ENCODE measurements at places on chromosomes 2 and 18.

DNA sequence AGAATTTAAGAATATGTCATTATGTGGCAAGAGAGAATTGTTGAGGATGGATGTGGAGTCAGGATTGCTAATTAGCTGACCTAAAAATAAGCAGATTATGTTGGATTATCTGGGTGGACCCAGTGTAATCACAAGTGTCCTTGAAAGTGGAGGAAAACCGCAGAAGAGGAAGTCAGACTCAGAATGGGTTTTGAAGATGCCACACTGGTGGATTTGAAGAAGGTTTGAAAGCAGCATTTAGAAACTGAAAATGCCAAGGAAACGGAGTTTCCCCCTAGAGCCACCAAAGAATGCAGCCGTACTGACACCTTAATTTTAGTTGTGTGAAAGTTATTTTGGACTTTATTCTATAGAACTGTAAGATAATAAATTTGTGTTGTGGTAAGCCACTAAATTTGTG lies 41.6 kb upstream of the DPP10 start:
- no peak for DNase-seq

DNA sequence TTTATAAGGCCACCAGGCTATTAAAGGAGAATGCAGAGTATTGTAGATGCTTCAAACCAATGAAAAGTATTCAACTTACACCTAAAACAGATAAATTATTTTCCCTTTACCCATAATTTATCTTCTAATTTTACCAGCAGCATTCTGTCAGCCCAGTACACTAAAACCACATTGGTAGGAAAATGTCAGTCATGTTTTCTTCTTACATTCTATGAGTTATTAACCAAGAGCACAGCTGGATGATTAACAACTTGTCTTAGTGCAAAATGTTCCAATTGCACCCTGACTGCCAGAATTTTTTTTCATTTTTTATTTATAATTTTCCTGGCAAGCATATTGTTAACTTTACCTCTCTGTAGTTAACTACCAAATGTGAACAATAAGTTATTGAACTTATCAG lies 79.0 kb upstream of the WDR75 start:
- DNase-seq = no peak

DNA sequence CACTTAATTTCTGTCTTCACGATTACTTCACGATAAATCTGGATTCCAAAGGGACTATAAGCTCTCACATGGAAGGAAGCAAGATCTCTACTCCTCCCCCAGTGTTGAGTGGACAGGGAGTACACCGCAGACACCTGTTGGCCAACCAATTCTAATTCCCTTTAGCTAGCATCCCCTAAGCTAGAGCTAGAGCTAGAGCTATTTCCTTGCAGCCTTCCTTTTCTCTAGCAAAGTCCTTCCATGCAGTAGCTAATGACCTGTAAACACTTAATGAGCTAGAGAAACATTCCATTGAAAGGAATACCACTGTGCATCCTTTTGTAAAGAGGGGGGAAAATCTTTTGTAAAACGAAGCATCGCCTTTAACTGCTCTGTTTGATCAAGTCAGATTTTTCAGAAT lies 56.5 kb downstream of the BCL11A start:
- no peak for DNase-seq

DNA sequence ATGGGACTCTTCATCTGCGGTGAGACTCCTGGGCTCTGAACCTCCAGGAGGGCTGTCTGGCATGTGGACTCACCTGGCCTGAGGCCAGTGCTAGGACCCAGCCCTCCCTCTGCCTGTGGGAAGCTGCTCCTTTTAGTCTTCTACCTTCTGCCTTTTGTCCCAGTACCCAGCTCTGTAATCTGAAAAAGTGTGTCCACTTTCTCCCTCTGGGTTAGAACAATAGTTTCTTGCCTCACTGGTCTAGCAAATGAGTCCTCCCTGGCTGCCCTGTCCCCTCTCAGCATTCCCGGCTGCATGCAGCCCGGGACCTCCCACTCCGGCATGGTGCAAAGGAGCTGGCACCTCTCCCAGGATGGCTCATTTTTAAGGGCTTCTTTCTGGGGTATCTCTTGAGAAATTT lies 25.9 kb downstream of the GKN2 start:
- DNase-seq = no peak

GRCh38 chr2:95060446-95061118 lies 35.1 kb downstream of the MAL start:
- DNase-seq = no peak

DNA sequence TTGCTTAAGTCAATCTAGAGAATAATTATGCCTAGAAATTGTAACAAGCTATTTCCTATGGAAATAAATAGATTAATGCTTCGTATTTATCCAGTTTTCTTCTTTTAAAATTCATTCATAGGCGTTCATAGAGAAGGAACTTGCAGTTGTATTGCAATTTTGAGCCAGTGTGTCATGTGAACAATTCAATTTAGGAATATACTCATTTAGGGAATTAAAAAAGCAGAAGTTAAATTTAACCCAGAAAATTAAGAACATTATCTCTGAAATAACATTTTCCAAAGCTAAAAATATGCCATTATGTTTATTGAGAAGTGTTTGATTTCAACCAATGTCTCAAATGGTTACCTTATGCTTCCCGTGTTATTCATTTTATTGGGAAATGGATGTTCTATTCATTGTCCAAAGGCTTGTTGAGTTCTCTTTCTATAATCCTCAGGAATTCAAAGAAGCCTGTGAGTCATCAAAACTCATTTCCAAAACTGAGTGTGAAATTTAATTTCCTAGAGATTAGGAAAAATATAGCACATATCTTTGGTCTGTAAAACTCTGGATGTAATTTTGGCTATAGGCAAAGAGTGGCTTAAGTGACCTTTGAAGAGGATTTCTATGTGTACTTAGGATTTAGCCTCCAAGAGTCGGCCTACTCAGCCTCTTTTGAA lies 99.7 kb downstream of the SLC8A1 start:
- no peak for DNase-seq

GRCh38 chr2:45816272-45816671 lies 164.8 kb downstream of the PRKCE start:
- no peak for DNase-seq

DNA sequence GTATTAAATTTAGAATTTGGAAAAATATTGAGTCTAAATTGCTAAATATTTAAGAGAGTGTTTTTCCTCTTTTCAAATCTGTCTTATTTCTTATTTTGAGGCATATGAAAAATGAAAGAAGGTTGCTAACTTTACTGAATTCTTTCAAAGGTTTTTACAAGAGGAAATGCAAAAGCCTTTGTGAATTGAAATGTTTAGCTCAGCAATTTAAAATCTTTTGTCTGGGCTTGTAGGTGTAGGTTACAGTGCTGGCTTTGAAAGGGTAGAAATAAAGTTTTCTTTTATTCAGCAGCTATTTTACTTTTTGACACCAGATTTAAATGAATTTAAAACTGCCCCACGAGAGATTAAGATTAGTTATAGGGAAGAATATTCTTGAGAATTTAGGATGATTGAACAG lies 192.0 kb downstream of the CDH7 start:
- no peak for DNase-seq

All from H4 (cell line).